ENCODE measurements at places on chromosomes 5 and 9.
A peak's percentile ranks its signal among the peaks of the same experiment; 100 is the strongest.

GRCh38 chr5:59922220-59922619 is 28.7 kb upstream of the PDE4D start:
- DNase-seq = no peak

DNA sequence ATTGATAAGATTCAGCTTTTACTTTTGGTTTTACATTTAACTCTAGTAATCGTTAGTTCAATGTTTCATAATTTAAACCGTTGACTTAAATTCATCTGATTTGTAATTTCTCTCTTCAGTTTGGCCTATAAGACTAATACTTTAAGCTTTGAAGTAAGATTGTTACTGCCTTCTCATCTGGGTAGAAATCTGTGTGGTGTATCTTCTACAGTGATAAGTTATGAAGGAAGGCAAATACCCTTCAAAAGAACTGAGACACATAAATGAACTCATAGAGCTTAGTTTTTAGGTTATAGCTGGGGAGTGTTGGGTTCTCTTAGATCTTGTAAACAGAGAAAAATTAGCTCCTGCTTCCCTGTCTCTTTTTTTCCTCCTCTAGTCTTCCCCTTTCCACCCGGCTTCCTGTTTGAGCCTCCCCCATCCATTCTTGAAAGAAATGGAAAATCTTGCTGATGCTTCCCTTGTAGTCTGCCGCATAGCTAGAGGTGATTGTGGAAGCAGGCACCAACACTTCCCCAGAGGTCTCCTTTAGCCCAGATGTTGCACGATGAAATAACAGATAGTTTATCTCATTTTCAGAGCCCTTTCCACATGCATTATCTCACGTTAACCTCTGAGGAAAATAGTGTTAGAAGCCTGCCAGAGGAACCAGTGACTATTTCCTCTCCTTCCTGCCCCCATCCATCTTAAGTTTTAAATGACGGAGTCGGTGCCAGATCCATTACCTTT is 2.0 kb upstream of the F2RL2 start:
- DNase-seq = peak; percentile 80

DNA sequence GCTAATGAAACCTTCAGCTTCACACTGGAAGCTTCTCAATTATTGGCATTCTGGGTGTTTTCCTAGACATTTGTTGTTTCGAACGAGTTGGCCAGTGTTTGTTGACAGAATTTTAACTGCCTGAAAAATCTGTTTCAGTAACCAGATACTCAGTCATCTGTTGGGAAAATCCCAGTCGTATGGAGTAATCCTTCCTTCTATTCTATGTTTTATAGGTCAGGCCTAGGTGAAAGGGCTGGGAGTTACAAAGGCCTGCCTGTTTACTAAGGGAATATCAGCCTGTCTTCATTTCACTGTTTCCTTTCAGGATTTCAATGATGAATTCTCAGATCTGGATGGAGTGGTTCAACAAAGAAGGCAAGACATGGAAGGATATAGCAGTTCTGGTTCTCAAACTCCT is 59.9 kb downstream of the GRAMD2B start:
- no peak for DNase-seq

GRCh38 chr5:172954751-172955159 is 4.5 kb upstream of the RPL26L1 start:
- no peak for DNase-seq

DNA sequence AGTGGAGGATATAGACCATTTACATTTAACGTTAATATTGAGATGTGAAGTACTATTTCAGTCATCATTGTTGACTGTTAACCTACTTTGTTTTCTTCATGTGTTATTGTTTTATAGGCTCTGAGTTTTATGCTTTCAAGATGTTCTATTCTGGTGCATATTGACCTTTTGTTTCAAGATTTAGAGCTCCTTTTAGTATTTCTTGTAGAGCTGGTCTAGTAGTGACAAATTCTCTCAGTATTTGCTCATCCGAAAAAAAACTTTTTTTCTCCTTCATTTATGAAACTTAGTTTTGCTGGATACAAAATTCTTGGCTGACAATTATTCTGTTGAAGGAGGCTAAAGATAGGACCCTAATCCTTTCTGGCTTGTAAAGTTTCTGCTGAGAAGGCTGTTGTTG is 91.3 kb downstream of the INVS start:
- DNase-seq = no peak

GRCh38 chr9:133842174-133842573 is 104.0 kb upstream of the SARDH start:
- no peak for DNase-seq

GRCh38 chr5:157088342-157088990 is 20.4 kb downstream of the HAVCR2 start:
- no peak for DNase-seq

GRCh38 chr9:120221844-120222243 is 358.1 kb downstream of the CDK5RAP2 start:
- no peak for DNase-seq

- DNase-seq = no peak
Observed at GRCh38 chr5:111229871-111230810, 6.0 kb downstream of the CAMK4 start.

GRCh38 chr9:34499076-34499475 is 23.7 kb downstream of the ENHO start:
- DNase-seq = no peak

DNA sequence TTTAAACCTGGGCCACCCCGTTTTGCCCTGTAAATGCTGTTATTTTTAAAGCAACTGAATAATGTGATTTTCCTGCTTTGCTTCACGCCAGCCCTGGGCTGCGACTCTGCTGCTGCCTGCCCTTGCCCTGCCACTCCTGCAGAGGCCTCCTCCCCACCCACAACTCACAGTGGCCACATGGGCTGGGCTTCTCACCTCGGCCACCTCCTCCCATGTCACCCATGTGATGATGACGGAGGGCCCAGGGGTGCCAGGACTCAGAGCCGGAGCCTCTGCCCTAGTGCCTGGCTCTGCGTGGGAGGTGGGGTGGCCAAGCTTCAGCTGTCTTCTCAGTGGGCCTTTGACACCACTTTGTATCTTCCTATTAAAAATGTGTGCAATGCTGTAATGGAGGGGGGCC is 48.1 kb upstream of the NKD2 start:
- no peak for DNase-seq

GRCh38 chr5:140509898-140510297 is 37.6 kb upstream of the EIF4EBP3 start:
- DNase-seq = no peak

DNA sequence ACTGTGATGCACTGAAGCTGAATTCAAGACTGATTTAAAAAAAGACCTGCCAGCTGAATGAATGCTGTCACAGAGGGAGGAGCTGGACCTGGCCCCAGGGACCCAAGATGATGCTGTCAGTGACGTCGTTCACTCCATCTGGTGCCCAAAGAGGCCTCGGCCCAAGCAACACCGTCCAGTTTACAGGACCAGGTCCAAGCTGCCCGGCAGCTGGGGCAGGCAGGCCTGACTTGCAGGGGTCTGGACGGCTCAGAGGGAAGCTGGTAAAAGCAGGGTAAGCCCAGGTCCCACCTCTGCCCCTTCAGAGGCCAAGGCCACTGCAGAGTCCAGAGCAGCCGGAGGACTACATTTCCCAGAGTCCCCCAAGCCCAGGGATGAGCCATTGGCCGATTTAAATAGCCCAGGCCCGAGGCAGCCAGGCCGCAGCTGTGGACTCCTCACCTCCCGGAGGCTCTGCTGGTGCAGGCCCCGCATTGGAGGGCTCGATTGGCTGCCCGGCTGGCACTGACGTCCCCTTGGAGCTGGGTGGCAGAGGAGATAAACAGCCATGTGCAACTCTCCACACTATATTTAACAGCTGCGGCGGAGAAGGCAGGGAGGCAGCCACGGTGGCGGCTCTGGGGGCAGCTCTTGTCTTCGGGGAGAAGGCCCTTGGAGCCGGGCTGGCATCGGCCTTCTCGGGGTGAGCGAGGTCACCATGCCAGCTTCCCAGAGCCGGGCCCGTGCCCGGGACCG is at the start of gene PLPP7:
PLPP7 (plus strand) TSS at position 423 of the 735 bp plus-strand sequence; CDS start at position 698, 275 bp downstream.
- DNase-seq = peak; percentile 15

DNA sequence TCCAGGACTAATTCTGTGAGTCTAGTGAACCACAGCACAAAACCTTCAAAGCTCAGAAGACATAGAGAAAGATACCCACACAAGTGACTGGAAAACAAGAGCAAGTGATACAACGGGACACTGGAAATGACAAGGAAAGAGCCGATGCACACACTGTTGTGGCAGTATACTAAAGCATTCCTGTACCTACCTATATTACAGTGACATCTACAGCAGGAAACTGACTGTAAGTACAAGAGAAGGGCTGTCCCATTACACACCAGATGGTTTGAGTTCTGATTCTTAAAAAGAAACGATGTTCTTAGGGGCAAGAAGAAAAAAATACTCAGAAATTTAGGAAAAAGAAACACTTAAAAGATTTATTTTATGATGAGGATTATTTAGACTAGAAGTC is 18.5 kb downstream of the TMEM245 start:
- no peak for DNase-seq

GRCh38 chr9:88312045-88312444 is 76.2 kb upstream of the SPIN1 start:
- no peak for DNase-seq

GRCh38 chr9:105195259-105195658 is 49.2 kb upstream of the SLC44A1 start:
- no peak for DNase-seq

DNA sequence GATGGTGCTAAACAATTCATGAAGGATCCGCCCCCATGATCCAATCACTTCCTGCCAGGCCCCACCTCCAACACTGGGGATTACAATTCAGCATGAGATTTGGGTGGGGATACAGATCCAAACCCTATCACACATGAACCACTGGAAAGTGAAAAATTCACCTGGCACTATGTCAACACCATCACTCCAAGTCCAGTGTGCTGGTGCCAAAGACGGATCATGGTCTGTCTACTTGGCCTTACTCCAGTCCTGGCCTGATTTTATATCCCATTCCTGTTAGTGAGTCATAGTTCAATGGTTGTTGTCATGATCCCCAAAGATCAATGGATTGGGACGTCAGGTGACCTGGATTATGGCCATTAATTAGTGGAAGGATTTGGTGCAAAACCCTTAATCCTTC is 147.4 kb upstream of the RPS23 start:
- no peak for DNase-seq

DNA sequence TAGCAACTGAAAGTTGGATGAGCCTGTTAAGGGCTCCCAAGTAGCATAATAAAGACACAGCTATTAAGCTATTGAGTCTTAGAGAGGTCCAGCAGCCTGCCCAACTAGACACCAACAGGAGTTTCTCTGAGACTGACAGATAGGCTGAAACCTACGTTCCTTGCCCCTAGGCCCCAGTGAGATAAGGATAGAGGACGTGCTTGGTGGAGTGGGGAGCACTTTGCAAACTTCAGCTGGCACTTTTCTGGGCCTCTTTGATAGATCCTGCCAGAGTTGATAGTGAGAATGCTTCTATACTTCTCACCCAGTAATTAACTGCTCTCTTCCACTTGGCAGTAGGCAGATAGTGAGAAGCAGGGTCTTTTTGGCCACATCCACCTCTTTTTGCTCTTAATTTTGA is 20.8 kb upstream of the CTNNA1 start:
- DNase-seq = no peak

DNA sequence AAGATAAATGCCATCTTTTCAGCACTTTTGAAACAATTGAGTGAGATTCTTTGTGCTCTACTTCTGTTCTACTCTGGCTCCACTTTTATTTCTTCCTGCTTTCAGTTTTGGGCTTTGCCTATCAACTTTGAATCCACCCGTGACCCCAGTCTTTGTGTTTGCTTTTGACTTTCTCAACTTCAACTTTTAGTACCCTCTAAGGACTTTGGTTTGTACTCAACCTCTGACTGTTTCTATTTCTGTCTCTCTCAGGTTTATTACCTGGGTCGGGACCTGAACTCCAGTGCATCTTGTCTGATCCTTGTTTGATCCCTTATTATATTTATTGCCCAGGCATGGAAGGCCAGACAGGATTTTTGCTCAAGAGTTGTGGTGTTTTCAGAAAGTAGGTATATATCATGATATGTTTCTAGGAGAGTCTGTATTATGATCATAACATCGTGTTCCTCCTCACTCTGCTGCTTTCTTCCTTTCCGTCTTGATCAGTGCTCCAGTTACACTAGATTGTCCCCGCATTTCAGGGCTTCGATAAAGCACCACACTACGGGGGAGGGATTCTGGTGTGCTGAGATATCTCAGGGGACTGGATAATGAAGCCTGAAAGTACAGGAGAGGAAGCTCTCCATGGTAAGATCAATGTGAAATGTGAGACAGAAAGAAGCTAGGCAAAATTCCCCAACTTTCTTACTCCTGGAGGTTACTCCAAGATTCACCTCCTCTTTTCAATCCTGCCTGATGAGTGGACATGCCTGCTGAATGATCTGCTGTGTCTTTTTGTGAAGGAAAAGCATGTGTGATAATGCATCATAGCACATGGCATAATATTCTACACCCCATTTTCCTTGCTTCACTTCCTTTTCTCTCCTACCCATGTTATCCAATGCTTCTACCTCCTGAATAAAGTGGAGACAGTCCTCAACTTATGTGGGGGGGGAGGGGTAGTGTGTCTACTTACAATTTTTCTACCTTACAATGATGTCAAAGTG is 155.5 kb upstream of the GRIN3A start:
- DNase-seq = no peak

GRCh38 chr9:21016701-21017491 is 14.5 kb downstream of the HACD4 start:
- peak; percentile 10 for DNase-seq

DNA sequence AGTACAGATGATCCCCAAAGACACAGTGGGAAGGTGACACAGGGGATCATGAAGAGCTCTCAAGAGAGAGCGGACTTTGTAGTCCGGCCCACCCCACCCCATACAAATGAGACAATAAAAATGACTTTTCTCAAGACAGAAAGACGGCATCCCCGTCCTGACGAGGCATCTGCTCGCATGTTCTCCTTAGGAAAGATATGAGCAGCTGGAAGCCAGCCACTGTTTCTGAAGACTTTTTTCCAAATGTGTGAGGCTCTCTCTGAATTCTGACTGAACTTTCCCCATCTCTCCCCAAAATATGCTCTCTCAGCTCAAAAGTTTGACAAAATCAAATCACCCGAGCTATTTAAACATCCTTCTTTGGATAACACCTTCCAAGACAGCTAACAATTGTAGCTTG is 105.2 kb downstream of the RFK start:
- DNase-seq = no peak

DNA sequence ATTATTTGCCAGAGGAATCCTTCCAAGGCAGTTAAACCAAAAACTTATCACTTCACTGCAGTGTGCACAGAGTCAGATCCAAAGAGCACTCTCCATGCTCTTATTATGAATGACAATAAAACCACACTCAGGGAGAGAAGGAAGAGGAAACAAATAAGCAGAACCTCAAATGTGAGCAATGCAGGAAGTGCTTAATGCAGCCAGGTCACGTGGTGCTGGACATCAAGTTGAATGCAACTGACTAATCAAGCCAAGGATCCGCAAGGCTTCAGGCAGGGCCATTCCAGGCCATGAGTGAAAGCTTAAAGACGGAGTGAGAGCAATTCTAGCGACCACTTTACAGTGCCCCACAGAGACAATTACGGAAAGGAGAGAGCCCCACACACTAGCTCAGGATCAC is 230.4 kb upstream of the PUM3 start:
- no peak for DNase-seq

DNA sequence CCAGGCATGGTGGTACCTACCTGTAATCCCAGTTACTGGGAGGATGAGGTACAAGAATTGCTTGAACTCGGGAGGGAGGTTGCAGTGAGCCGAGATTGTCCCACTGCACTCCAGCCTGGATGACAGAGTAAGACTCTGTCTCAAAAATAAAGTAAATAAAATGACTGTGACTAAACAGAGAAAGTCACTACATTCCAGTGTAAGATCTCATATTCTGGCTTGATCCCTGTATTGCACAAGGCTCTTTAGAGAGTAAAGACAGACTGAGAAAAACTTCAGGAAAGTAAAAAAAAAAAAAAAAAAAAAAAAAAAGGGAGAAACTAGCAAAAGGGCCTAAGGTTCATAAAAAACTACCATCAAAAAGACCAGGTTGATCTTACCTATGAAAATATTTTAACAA is 106.6 kb upstream of the PJA2 start:
- DNase-seq = no peak
